ENCODE measurements at places on chromosomes 7 and 10.

DNA sequence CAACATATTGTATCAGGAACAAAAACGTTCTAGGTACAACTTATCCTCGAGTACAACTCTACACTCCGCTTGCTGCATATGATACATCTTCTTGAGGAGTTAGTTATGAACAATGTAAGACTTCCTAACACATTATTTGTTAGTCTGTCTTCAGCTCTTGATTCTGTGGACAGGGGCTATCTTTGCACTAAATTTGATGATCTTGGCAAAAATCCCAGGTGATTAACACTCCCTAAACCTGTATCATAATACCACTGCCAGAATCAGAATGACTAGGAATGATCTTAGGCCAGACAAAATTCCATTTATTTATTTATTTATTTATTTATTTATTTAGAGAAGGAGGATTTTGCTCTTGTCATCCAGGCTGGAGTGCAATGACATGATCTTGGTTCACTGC is 108.7 kb upstream of the AUTS2 start:
- no peak for DNase-seq

DNA sequence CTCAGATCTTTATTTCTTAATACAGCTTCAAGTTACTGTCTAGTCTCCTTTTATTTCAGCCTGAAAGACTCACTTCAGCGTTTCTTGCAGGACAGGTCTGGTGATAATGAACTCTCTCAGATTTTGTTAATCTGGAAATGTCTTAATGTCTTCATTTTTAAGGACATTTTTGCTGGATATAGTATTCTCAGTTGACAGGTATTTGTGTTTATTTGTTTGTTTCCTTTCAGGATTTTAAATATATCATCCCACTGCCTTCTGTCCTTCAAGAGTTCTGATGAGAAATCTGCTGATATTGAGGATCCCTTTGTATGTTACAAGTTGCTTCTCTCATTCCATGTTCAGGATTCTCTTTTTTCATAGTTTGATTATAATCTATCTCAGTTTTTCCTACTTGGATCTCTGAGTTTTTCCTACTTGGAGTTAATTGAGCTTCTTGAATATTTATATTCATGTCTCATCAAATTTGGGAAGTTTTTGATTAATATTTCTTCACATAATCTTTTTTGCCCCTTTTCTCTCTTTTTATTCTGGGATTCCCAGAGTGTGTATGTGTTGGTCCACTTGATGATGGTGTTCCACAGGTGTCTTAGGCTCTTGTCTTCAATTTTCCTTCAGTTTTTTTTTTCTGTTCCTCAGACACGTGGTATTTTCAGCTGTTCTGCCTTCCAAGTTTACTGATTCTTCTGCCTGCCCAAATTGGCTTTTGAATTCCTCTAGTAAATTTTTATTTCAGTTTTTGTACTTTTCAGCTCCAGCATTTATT is 49.9 kb downstream of the PTEN start:
- DNase-seq, result no peak

DNA sequence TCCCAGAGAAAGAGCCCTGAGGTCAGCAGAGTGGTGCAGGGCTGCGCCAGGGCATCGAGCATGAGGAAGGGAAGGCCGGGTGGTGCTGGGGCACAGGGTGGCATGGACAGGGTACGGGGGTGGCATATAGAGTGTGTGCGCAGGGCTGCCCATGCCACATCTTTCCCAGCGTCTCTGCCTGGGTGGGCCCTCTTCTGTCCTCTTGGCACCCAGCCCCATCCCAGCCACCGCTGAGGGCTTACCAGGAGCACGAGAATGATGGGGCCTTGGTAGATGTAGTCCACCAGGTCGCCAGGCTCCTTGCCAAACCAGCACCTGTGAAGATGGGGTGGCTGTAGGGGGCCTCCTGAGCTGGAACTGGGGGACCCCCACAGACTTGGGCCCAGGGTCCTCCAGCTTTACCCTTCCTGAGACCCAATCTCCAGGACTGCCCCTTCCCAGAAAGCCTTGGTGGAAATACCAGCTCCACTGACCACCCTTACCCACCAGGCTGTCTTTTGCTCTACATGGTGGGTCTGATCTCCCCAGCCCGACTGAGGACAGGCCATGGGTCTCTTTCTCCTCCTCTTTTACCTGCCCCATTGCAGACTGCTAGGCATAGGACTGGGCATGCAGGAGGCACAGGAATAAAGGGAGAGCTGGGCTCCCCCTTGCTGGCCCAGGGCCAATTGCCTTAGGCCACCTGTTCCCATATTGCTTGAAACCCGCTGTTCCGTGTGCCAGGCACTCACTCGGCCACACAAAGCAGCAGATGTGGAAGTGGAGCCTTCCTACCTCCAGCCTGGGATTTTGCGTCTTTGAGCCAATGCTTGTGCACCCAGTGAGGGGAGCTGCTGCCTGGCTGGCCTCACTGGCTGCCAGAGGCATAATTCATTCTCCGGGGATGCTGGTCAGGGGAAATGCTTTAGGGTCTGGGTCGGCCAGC is 21.7 kb downstream of the CRHR2 start:
- DNase-seq, result peak; percentile 76

GRCh38 chr7:96823274-96823673 is 113.6 kb upstream of the SEM1 start:
- DNase-seq, result no peak

DNA sequence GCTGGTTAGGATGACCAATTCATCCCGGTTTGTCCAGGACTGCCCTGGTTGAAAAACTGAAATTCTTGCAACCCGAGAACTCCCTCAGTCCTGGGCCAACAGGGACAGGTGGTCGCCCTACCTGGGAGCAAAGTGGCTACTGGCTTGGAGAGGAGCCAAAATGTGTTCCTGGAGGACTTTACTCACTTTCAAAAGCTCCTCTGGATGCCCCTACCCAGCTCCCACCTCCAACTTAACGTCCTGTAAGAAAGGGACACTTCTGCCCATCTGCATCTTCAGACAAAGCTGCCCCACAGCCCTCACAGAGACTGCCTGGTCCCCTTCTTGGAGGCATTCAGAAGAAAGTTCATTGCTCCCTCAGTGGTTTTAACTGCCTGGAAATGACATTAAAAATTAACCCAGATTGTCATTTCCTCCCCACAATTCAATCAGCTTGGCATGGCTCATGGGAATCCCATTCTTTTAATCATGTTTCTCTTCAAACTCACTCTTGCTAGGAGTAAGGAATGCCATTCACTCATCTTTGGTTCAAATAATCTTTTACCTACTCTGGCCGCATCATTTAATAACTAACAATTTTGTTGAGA is 24.0 kb upstream of the HSPA12A start:
- no peak for DNase-seq

DNA sequence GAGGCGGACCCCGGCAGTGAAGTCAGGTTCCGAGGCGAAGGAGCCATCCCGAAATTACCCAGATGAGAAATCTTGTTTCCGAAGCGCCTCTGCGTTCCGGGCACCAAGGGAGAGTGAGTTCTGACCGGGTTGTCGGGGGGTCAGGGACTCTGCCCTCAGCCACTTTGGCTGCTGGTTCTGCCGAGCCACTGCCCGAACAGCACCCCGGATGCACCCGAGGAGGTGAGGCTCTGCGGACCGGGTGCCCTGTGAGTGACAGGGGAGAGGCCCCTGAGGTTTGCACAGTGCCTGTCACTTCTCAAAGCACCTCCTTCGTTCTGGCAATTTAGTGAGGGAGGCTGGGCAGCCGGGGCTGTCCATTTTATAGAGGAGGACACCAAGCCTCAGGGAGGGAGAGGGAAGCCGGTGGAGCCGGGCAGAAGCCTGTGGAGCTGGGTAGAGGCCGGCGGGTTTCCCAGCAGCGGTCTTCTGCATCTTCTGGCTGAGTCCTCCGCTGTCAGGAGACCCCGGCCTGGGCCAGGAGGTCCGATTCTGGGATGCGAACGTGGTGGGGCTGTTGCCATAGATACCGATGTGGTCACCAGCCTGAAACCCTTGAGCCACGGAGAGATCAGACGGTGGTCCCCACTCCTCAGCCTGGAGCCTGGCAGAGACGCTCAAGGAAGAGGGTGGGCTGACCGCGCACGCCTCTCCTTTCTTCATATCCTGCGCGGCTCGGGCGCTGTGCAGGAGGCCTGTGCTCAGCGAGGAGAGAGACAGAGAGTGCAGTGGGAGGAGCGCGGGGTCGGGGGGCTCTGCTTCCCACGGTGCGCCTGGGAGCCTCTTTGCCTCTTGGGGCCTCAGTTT is 18.9 kb upstream of the SHH start:
- DNase-seq, result no peak

DNA sequence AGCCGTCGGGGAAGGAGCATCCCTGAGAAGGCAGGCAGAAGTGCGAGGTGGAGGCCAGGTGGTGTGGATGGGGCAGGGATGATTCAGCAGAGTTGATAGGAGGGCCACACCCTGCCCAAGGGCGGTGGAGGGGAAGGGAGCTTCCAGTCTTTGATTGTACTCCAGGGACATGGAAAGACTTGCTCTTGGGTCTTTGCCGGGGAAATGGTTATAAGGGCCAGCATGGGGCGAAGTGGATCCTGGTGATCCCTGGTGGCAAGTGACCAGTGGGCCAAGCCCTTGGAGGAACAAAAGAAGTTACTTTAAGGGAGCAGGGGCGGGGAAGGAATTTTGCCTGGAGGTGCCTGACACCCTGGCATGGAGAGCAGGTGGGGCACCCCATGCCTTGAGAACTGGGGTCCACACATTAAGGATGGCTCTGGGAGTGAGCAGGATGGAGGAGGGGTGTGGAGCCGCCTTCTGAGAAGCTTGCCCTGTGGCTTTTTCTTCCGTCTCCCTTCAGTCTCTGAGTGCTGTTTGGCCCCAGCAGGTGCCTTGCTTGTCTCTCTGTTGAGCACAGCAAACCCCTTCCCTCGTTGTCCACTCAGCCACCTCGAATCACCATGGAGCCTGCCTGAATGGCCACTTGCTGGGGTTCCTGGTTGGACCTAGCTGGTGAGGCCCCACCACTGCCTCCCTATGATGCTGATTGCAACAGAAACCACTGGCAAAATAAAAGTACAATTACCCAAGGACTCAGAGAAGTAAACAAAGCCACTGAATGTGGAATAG is 83.9 kb downstream of the RAMP3 start:
- DNase-seq, result no peak

DNA sequence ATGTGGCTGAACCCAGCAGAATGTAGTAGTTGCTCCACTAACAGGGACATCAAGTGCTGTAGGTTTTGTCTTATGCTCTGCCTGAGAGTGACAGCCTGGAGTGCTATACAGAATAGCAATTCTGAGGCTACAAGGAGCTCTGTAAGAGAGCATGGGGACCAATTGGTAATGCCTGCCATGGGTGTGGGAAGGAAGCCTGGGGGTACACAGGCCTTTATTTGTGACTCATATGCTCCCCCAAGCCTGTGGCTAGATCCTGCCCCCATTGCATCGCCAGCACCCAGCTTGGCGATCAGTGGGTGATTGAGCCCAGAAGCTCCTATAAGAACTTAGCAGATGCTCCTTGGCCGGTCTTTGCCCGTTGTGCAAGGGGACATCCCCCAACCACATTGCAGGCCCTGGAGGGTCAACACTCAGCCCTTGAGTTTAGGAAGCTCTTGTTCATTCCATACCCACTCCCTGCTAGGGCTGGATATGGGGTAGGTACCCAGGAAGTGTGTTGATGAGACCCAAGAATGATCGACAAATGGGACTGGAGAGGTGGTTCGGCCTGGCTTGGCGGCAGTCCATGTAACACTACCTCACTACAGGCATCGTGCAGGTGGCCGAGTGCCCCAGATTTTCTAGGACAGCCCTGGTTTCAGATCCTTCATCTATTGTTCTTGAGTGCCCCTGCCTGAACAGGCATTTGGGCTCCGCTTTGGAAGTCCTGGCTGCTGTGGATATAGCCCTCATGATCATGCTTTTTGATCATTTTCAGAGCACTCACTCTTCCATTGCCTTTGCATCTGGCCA is 37.7 kb downstream of the ZMIZ1 start:
- DNase-seq, result no peak
